Left renal pelvis (tissue), 4 donors: ENCODE measurements at places on chromosomes 7 and 10.

GRCh38 chr10:44516891-44517290 is 132.0 kb upstream of the CXCL12 start:
- DNase-seq: no peak

DNA sequence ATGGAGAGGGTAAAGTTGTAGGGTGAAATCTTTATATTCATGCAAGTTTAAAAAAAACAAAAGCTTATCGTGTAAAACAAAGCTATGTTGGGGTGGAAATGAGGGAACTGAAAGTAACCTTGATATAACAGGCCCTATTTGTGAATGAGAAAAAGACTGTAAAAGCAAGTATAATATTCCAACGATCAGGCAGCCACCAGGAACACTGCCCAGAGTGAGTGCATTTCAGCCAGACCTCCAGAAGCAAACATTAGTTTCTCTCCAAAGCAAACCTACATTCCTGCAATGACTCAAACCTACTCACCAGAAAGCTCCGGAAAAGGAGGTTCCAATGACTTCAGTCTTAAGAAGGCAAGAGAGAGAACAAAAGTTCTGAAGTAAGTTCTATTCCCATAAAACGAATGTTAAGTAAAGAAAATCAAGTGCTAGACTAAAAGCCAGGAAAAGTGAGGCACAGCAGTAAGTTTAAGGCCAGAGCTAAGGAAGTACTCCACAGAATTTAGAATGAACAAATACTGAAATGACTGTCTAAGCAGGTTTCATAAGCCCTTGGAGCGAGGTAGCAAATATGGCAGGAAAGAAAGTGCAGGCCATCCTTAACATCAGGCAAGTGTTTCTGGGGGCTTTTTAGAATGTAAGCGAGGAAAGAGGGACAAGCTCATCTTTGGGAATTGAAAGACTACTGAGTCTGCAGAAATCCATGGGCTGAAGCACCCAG is 493.1 kb downstream of the XPNPEP1 start:
- no peak for DNase-seq

DNA sequence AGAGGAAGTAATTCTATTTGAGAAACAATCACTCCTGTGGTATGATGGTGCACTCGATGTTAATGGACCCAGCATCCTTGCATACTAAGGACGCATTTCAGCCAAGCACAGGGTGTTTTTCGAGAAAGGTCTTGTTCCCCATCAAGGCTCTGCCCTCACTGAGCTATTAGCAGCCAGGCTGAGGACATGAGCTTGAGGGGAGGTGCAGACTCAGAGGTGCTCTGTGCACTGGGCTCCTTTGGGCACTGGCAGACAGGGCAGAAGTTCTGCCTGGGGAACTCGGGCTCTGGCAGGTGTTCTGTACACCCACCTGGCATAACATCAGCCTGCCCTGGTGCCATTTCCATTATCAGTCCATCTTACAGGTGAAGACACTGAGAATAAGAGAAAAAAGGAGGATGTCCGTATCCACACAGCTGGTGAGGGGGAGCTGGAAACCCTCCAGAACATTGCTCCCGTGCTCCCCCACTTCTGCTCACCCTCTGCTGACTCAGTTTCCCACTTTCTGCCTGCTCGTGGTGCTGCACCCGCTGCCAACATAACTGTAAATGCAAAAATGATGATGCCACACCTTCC is 92.7 kb upstream of the RET start:
- no peak for DNase-seq

DNA sequence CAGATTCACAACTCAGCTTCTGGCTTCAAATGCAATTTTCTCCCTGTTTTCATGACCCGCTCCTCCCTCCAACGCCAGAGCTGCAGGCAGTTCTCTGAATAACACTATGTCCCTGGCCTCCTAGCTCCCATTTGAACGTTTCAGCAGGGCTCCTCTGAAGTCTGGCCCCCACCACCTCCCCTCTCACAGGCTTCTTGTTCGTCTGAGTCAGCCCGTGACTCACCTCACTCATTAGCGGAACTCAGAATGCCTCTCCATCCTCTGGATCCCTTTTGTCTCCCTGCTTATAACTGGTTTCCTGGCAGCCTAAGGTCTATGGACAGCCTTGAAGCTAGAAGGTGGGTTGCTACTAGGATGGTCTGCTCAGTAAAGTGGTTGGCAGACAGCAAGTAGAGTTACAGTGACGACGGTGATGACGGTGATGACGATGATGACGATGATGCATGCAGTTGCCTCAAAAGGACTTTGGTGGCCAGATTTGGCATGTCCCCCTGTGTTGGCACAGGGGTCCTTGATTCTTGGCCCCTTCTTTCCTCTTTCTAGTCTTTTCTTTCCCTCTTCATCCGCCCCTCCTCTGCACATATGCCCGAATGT is 83.3 kb upstream of the MKLN1 start:
- DNase-seq: no peak

DNA sequence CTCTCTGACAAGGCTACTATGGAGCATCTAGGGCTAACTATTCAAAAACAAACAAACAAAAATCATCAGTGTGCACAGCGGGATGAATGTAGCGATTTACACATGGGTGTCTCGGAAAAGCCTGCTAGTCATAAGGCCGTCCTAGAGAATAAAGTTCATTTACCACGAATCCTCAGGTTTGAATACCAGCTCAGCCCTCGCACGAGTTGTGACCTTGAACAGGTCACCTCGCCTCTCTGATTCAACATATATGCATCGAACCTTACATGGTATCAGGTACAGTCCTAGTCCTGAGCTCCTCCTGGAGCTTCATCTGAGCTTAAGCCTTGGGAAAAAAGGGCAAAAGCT is 572 bp downstream of the ATP5MF start:
- DNase-seq: no peak

DNA sequence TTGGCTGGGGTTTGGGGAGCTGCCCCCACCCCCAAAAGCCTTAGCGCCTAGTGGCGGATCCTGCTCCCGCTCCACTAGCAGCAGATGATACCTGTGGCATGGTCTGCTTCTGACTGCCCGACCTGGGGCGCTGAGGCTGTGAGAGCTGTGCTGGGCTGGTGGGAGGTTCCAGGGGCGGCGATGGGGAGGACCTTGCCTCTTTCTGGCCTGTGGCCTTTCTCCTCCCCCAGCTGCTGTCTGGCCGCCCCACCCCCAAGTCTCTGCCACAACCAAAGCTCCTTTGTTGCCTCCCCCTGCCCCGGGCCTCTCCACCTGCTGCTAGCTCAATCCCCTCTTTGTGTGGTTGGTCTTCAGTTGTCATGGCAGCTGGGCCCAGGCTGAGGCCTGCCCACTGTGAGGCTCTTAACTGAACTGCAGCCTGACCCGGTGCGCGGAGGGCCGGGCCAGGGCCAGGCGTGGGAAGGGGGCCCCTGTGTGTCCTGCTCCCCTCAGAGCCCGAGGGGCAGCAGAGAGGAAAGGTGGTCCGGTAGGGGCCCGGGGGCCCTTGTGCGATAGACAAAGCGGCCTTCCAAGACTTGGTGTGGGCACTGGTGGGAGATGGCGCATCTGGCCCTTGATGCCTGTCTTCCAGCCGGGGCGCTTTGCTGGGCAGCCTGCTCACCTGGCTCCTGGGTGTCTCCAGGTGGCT is 4.7 kb downstream of the ZNF775 start:
- DNase-seq: no peak
